Activated naive CD4-positive, alpha-beta T cell treated with anti-CD3 and anti-CD28 coated beads, Interleukin-2, amount 50 U/mL, for 16 hours (primary cell): ENCODE measurements at places on chromosomes 1 and 21.

DNA sequence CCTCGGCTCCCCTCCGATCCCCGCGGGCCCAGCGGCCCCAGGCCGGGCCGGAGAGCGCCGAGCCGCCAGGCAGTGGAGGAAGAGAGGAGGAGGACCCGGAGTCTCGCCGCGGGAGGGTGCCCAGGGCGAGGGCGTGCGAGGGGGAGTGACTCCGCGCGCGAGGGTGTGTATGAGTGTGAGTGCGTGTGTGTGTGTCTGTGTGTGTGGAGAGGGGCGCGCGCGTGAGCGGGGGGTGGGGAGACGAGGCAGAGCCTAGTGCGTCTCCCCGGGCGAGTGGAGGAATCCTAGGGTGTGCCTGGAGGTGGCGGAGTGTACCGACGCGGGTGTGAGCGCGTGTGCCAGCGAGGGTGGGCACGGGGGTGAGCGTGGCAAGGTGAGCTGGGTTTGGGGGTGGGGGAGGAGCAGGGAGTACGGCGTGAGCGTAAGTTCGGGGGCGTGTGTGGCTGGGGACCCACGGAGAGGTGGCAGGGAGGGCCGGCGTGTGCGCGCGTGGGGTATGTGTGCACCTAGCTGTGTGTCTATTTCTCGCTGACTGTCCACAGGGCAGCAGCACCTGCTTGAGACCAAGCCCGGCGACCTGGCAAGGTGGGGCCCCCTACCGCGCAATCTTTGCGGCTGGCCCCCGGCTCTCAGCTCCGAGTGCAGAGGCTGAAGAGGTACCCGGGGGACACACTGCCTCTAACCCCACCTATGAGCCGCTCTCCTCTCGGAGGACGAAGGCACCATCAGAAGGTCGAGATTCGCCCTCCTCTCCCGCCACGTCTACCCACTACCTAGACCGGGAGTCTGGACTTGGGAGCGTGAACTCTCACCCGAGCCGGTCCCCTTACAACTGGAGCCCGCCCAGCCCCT is 784 bp upstream of the KCND3 start:
- peak; percentile 14 for DNase-seq

GRCh38 chr21:45891388-45892155 is 90.0 kb upstream of the COL6A1 start:
- DNase-seq = no peak

DNA sequence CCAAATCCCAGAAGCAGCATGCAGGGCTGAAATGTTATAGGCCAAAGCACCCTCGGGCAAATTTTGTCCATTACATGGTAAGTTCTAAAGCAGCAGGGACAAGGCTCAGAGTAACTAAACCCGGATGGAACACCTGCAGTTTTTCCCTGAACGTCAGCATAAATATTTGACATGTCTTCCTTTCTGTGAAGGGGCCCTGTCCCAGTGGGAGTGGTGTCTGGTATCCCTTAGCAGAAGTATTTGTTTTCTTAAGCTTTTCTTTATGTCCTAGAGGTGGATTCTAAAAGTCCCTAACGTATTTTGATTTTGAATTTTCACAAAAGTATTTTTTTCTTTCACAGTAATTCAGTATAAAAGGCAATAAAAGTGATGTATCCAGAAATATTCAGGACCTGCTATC is 223.9 kb downstream of the ST6GALNAC3 start:
- DNase-seq = no peak

DNA sequence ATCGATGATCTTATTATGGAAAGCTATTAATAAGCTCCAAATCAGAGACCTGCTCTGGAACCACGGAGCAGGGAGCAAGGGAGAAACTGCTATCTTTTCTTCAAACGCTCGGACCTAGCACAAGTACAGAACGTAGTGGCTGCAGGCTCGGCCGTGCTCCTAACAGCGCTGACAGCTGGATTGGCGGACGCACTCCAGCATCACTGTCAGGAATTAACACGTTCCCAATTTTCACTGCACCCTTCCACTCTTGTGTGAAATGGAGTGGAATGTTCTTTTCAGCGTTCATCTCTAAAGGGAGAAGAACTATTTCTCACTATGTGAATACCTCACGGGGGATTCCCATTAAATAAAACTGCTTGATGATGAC is 106.9 kb downstream of the ZNF281 start:
- DNase-seq = no peak

- no peak for DNase-seq
Observed at GRCh38 chr1:244662599-244662998, 9.7 kb downstream of the DESI2 start.

DNA sequence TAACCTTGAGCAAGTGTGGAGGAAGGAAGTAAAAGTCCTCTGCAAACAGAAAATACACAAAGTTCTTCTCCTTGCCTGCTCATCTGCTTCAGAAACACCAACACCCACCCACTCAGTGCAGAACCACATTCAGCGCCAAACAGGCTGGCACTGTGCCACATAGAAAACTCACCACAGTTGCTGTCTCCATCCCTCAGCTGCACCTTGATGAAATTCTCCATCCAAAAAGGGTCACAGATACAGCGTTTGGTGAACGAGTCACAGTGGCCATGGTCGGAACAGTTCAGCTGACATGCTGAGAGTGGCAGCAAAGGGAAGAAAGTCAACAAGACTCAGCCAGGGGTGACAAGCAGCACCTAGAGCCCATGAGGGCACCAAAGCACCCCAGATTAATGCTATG is 114.5 kb downstream of the KIAA0319L start:
- DNase-seq = peak; percentile 48

DNA sequence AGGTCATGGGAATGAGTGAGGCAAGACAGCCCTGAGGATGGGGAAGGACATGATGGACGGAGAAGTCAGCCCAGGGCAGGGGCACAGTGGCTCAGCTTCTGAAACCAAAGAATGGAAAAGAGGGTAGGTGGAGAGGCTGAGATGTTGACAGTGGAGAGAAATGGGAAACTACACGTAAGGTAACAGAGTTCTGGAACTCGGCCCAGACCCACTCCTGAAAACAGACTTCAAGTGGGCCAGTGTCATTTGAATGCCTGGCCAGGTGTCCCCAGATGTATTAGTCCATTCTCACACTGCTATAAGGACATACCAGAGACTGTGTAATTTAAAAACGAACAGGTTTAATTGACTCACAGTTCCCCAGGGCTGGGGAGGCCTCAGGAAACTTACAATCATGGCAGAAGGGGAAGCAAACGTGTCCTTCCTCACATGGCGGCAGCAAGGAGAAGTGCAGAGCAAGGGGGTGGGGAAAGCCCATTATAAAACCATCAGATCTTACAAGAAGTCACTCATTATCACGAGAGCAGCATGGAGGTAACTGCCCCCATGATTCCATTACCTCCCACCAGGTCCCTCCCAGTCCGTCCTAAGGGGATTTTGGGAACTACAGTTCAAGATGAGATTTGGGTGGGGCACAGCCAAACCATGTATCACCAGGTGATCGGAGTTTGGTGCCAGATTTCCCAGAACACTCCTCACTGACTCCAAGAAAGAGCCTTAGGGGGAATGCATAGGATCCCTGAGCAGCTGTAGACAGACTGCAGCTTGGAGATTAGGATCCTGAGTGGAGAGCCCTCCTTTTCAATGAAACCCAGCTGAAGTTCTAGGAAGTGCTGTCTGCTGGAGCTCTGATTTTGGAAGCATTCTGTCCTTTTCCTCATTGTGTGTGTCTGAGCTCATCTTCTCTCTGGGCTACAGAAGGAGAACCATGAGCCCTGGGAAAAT is 40.3 kb downstream of the FHAD1 start:
- no peak for DNase-seq

DNA sequence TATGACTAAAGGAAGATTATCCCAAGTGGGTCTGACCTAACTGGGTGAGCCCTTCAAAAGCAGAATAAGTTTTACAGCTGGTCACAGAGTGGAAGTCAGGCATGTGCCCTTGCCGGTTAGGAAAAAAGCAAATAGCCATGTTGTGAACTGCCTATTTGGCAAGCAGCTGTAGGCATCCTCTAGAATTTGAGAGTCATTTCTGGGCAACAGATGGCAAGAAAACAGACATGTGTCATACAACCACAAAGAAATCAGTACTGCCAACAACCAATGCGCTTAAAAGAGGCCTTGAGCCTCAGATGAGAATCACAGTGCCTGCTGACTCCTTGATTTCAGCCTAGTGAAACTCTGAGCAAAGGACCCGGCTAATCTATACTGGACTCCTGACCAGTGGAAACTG is 26.8 kb downstream of the LRRC53 start:
- DNase-seq = no peak
